ENCODE measurements at places on chromosomes 4 and X. TPM values are rescaled to one million over a fixed set of nuclear protein-coding genes. Genes with fewer than 3 reads are reported as not detected.

The ESX1 gene
- total RNA-seq, result not detected

DNA sequence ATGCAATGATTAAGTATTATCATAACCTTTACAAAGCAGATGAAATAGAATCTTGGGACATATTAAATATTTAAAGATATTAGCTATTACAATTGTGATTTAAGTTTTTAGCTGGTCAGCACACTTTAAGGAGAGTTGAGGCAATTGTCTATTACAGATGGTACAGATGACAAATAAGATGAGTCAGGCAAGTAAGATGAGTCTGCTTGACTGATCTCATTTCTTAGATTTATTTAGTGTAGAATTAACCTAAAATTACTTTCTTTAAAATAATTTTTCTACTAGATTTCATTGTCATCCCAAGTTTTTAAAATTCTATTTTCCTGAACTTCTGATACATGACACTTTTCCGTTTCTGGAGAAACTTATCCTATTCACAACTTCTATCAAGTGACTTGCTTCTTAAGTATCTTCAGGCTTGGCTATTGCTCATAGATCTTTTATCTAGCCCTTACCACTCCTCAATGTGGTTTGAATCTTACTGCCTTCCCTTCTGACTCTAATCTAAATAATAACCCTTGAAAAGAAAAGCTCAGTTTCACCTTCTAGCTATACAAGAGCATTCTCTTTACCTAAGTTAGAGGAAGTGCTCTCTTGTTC lies 32.9 kb downstream of the CXCL1 start:
- no peaks in the 10 kb centered on the region for H3K27me3 ChIP-seq
- H3K4me1 ChIP-seq, result no peaks in the 10 kb centered on the region
- H3K4me3 ChIP-seq, result no peak overlapping the region

DNA sequence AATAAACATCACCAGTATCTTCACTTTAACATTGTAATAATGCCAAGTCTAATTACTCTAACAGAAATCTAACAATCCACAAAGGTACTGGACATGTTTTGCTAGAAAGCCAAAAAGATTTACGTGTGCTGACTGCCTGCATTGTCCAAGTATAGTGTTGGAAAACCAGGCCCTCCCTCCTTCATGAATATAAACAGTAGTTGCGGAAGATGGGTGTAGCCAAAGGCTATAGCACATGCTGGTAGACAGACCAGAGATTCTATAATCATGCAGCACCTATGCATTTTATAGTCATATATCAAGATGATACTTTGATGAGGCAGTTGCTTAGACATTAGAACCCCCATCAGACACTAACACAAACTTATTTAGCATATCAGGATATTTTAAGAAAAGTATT lies 22.6 kb downstream of the ZNF280C start:
- no peak overlapping the region for H3K27ac ChIP-seq
- H3K27me3 ChIP-seq, result no peaks in the 10 kb centered on the region
- H3K36me3 ChIP-seq, result peaks cover 4% of the 10 kb centered on the region
- peaks cover 11% of the 10 kb centered on the region for H3K4me1 ChIP-seq

The VSIG4 gene
- 0.60 TPM for total RNA-seq

The F8A1 gene
- total RNA-seq, result 18.0 TPM

GRCh38 chr4:83810428-83810827 lies 274.5 kb downstream of the GPAT3 start:
- no peak overlapping the region for H3K4me3 ChIP-seq
- H3K27ac ChIP-seq, result no peak overlapping the region
- no peaks in the 10 kb centered on the region for H3K4me1 ChIP-seq
- H3K27me3 ChIP-seq, result no peaks in the 10 kb centered on the region
- no peak for DNase-seq

- H3K4me3 ChIP-seq, result no peak overlapping the region
- no peak overlapping the region for H3K27ac ChIP-seq
- peaks cover 14% of the 10 kb centered on the region for H3K27me3 ChIP-seq
- no peaks in the 10 kb centered on the region for H3K36me3 ChIP-seq
- H3K4me1 ChIP-seq, result peaks cover 2% of the 10 kb centered on the region
- DNase-seq, result no peak
Measured at GRCh38 chr4:4800646-4801408, 58.6 kb upstream of the MSX1 start.

DNA sequence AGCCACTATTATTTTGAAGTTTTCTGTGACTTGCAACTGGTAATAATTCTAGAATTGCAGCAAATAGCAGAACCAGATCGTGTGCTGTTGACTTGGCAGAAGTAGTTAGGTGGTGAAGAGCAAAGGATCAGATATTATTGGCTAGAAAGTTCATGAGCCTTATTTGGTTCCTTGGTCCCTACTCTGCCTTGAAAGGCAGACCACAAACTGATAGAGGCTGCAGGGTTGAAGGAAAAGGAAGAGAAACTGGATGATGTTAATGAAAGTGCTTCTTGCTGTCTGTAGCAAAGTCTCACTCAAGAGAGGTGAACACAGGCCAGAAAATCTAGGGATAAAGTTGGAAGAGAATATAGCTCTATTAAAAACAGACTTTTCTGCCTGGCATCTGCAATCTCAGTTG lies 41.2 kb upstream of the RNF150 start:
- no peaks in the 10 kb centered on the region for H3K4me1 ChIP-seq
- no peak for DNase-seq
- no peak overlapping the region for H3K4me3 ChIP-seq

DNA sequence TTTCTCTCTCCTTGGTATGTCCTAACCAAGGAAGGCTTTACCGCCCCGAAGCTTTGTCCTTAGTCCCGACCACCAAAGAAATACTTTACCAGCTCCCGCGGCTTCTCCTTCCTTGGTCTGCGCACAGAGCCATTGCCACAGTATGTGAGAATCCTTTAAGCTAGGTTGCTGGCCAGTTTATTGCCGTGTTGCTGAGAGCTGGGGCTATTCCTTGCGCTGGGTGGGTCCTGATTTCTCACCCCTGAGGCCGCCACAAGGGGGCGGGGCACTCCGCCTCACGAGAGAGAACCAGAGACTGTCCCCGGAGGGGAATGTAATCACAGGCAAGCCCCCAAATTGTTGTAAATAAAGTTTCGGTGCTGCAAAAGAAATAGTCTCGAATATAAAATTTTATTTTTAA lies 331.0 kb upstream of the PCDH10 start:
- no peaks in the 10 kb centered on the region for H3K27me3 ChIP-seq
- no peaks in the 10 kb centered on the region for H3K4me1 ChIP-seq
- H3K36me3 ChIP-seq, result peaks cover 3% of the 10 kb centered on the region
- DNase-seq, result no peak

DNA sequence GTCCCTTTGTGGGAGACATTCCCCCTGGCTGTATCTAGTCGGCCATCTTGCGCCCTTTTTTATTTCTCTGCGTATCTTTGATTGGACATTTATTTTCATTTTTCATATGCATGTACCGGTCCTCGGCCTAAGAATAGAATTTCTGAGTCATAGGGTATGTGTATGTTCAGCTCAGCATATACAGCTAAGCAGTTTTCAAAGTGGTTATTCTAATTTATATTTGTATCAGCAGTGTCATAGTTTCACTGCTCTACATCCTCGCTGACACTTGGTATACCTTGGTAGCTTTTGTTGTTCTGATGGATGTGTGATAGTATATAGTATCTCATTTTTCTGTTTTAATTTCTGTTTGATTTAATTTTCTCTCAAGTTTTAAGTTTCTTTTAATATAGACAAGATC lies 38.7 kb downstream of the BEX3 start:
- peaks cover 4% of the 10 kb centered on the region for H3K27me3 ChIP-seq
- no peaks in the 10 kb centered on the region for H3K4me1 ChIP-seq
- peaks cover 2% of the 10 kb centered on the region for H3K36me3 ChIP-seq
- H3K27ac ChIP-seq, result no peak overlapping the region
- DNase-seq, result no peak

GRCh38 chr4:151324752-151325110 lies 674 bp downstream of the SH3D19 start:
- DNase-seq, result no peak
- H3K36me3 ChIP-seq, result peaks cover 4% of the 10 kb centered on the region
- peak overlapping the region; percentile 73 for H3K4me3 ChIP-seq
- H3K4me1 ChIP-seq, result peaks cover 5% of the 10 kb centered on the region

DNA sequence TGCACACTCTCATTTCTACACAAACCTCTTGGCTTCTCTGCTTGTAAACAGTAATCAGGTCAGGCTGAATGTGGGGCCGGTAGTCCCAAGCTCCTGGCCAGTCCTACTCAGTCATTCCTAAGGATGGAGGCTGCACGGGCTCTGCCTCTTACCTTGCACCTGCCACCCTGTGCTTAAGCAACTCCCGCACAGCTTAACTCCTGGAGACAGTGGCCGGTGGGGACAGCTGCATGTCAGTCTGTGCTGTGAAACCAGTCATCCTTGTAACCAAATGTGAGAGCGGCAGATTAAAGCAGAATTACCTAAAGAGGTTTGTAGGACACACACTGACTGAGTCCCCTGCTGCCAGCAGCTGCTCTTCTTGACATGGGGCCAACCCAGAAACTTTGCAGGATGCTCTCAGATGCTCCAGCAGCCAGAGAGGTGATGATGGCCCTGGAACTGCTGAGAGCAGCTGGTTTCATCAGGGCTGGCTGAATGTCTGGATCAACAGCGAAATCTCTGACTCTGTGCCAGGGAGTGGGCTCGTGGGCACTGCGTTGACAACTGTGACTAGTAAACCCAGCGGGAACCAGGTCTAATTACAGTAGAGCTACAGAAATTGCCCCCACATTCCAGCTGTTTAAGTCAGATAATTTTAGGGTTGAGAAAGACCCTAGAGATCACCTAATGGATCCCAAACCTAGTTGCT lies 123.7 kb downstream of the ANAPC4 start:
- H3K4me1 ChIP-seq, result no peaks in the 10 kb centered on the region
- H3K27ac ChIP-seq, result no peak overlapping the region
- H3K36me3 ChIP-seq, result no peaks in the 10 kb centered on the region
- no peak overlapping the region for H3K4me3 ChIP-seq

DNA sequence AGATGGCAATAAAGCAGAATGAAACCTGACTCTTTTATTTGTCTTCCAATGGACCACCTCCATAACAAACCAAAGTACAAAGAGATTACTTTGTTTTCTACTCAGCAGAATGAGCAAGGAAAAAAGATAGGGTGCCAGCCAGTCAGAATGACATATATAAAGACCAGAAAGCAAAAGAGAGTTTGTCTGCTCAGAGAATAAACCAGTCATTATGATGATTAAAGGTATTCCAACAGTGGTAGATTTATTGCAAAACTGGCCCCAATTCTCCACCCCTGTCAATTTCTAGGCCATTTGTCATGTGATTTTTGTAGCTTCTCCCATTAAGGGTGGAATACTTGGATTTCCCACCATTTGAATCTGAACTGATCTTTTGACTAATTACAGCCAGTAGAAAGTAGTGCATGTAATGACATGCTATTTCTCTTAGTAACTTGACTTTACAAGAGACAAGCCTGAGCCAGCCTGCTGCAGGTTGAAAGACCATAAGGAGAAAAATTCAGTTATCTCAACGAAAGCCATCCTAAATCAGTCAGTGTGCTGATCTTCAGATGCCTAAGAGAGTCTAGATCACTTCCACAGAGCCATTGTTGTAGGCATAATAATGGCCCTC lies 203.1 kb downstream of the EPHA5 start:
- H3K27ac ChIP-seq, result no peak overlapping the region
- no peak for DNase-seq
- H3K4me3 ChIP-seq, result no peak overlapping the region
- H3K27me3 ChIP-seq, result no peaks in the 10 kb centered on the region

DNA sequence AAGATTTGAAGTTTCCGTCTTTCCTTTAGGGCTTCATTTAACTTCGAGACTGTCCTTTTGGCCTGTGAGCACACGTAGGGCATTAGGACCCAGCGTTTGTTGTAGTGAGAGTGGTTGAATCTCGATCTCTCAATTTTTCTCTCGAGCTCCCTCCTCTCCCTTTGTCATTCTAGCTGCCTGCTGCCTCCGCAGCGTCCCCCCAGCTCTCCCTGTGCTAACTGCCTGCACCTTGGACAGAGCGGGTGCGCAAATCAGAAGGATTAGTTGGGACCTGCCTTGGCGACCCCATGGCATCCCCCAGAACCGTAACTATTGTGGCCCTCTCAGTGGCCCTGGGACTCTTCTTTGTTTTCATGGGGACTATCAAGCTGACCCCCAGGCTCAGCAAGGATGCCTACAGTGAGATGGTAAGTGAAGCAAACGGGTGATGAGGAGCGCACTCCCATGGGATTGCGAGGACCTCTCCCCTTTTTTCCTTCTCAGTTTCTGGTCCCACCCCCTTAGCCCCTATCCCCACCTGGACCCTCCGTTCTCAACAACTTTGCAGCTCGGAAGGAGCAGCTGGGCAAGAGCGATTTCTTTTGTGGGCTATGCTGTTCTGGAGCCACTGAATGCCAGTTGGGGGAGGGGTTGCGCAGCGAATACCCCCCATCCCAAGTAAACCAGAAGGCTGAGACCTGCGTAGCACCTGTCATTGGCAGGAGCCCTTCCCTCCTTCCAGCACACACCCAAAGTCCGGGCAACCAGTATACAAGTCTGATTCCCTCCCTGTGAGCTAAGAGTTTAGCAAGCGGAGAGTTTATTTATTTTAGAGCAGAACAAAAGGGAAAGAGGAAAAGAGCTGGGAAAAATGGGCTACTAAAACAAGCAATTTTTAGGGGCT lies at the start of gene TMEM35A:
TMEM35A (plus strand) TSS at position 164 of the 883 bp plus-strand sequence; CDS start at position 288, 124 bp downstream.
- no peaks in the 10 kb centered on the region for H3K36me3 ChIP-seq
- H3K4me1 ChIP-seq, result no peaks in the 10 kb centered on the region
- DNase-seq, result no peak
- H3K27ac ChIP-seq, result no peak within 1 kb of the TSS
- H3K27me3 ChIP-seq, result peaks cover 17% of the 10 kb centered on the region
- no peak within 1 kb of the TSS for H3K4me3 ChIP-seq

GRCh38 chrX:44946771-44947170 lies 73.8 kb downstream of the KDM6A start:
- DNase-seq, result no peak
- no peaks in the 10 kb centered on the region for H3K36me3 ChIP-seq
- H3K27ac ChIP-seq, result no peak overlapping the region
- H3K27me3 ChIP-seq, result no peaks in the 10 kb centered on the region
- H3K4me1 ChIP-seq, result peaks cover 17% of the 10 kb centered on the region
- H3K4me3 ChIP-seq, result no peak overlapping the region

GRCh38 chr4:96315815-96316214 lies 475.9 kb downstream of the PDHA2 start:
- no peak overlapping the region for H3K27ac ChIP-seq
- no peaks in the 10 kb centered on the region for H3K36me3 ChIP-seq
- H3K4me3 ChIP-seq, result no peak overlapping the region
- no peak for DNase-seq
- H3K4me1 ChIP-seq, result no peaks in the 10 kb centered on the region
- no peaks in the 10 kb centered on the region for H3K27me3 ChIP-seq

GRCh38 chr4:11614426-11614825 lies 185.7 kb upstream of the HS3ST1 start:
- H3K27ac ChIP-seq, result no peak overlapping the region
- no peak for DNase-seq
- H3K4me3 ChIP-seq, result no peak overlapping the region
- H3K27me3 ChIP-seq, result no peaks in the 10 kb centered on the region

GRCh38 chr4:110137829-110138228 lies 60.6 kb downstream of the ELOVL6 start:
- DNase-seq, result no peak
- peaks cover 4% of the 10 kb centered on the region for H3K27me3 ChIP-seq
- H3K4me1 ChIP-seq, result peaks cover 14% of the 10 kb centered on the region
- peaks cover 3% of the 10 kb centered on the region for H3K36me3 ChIP-seq

The PCYT1B gene
- 8.5 TPM for total RNA-seq

DNA sequence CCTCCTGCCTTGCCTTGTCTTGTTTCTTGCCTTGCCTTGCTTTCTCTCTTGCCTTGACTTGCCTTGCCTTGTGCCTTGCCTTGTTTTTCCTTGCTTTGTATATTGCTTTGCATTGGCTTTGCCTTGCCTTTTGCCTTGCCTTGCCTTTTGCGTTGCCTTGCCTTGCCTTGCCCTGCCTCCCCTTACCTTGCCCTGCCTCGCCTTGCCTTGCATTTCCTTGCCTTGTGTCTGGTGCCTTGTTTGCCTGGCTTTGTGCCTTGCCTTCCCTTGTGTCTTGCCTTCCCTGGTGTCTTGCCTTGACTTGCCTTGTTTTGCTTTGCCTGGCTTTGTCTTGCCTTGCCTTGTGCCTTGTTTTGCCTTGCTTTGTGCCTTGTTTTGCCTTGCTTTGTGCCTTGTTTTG lies 89.7 kb downstream of the TAB3 start:
- no peaks in the 10 kb centered on the region for H3K27me3 ChIP-seq
- H3K4me3 ChIP-seq, result no peak overlapping the region
- H3K27ac ChIP-seq, result no peak overlapping the region
